ENCODE measurements at places on chromosomes 1 and 21.

- DNase-seq, result no peak
These were observed 930 bp downstream of the CDC14A start for GRCh38 chr1:100353071-100353801.

- DNase-seq, result no peak
These were observed 83.3 kb downstream of the FBXO2 start for GRCh38 chr1:11570821-11571380.

DNA sequence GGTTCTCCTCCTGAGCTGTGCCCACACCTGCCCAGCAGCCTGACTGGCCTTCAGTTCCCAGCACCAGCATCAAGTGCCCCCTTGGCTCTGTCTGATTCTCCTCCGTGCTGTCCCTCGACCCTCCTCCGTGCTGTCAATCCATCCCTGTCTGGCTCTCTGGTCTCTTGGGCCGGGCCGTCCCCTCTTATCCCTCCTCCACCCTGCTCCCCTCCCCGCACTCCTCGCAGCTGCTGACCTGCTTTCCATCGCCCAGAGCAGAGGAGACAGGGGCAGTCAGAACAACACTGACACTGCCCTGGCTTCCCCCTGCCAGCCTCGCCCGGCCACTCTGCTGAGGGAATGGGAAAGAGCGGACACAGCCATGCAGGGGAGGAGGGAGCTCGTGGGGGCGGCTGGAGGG, 267.4 kb downstream of the CAMTA1 start:
- DNase-seq, result no peak

- DNase-seq, result no peak
These were observed 21.4 kb downstream of the CNST start for GRCh38 chr1:246587606-246588005.

DNA sequence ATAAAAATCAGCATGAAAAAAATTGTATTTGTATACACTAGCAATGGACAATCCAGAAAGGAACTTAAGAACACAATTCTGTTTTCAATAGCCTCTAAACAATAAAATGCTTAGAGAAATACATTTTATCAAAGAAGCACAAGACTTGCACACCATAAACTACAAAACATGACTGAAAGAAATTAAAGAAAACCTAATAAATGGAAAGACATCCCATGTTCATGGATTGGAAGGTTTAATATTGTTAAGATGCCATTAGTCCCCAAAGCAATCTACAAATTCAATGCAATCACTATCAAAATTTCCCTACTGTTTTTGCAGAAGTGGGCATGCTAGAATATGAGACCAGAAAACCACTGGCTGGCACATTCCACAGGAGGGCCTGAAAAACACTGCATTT, 49.4 kb downstream of the PRSS38 start:
- DNase-seq, result no peak

- DNase-seq, result no peak
These were observed 307.6 kb upstream of the PLXNA2 start for GRCh38 chr1:208551633-208552320.

- no peak for DNase-seq
These were observed 189.9 kb downstream of the ZC3H11B start for GRCh38 chr1:219422811-219423598.

- no peak for DNase-seq
These were observed 35.0 kb downstream of the ENAH start for GRCh38 chr1:225617956-225618355.

GRCh38 chr1:187070076-187070475, 241.3 kb downstream of the PLA2G4A start:
- DNase-seq, result no peak

DNA sequence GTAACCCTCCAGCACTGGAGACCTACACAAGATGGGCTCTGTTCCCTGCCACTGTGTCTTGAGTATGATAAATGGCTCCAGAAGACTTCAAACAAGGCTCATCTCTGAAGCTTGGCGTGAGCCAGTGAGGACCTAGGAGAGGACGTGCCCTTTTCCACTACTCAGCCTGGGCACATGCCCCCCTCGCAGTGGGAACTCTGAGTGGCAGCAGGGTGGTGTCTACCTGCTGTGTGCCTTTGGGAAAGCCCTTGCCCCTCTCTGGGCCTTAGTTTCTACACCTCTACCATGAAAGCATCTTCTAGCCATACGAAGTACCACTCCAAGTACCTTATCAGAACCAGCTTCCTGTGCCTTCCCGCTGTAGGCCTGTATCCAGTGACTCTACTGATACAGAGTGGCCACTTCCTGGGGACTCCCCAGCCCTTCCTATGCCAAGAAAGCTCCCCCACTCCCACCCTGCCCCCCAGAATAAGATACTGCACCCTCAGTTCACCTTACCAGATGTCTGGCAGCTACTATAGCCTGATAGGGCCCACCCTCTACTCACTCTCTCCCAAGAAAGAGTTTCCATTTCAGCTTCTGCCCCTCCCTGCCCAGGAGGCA, 3.1 kb upstream of the MOB3C start:
- no peak for DNase-seq

DNA sequence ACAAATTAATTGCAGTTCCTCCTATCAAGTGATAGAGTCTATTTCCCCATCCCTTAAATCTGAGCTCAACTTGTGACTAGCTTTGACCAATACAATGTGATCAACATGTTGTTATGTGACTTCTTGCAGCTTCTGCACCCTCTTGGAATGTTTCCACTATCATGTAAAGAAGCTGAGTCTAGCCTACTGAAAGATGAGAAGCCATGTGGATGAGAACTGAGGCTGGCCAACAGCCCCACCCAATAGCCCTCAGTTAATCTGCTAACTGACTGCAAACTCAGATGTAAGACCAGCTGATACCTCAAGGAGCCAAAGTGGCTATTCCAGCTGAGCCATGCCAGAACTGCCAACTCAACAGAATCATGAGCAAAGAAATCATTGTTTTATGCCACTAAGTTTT, 44.0 kb downstream of the LYST start:
- DNase-seq, result no peak

- DNase-seq, result no peak
These were observed 162.8 kb downstream of the ATP6V1G3 start for GRCh38 chr1:198377702-198378101.

DNA sequence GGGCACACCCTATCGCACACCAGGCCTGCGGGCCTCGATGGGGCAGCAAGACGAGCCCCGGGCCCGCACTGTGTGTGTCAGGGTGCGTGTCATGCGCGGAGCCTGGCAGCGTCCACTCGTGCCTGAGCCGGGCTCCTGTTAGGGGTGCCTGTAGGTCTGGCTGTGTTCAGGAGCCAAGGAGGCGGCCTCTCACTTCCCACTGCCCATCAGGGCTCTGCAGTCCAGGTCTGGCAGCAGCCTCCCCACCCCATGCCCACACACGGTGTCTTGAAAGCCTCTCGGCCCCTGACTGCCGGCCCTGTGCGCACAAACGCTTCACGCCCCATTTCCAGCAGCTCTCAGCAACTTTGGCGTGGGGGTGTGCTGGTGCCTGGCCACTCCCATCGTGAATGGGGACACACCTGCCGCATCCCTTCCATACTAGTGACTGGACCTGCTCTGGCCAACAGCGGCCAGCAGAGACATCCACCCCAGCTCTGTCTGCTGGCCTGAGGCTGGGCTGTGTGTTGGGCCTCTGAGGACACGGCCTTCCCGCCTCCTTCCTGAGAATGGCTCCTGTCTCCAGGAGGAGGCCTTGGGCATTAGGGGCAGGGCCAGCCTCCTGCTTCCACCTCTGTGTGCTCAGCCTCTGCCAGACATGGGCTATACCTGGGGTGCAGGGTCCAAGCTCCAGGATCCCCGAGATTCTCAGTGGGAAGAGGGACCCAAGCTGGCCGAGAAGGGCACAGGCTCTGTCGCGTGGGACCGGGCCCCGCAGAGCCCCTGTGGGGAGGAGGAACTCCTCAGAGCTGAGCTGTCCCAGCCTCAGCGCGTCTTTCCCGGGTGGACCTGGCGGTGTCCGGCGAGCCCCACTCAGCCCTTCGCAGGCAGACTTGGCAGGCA, 41.8 kb upstream of the ACTRT2 start:
- DNase-seq, result no peak

DNA sequence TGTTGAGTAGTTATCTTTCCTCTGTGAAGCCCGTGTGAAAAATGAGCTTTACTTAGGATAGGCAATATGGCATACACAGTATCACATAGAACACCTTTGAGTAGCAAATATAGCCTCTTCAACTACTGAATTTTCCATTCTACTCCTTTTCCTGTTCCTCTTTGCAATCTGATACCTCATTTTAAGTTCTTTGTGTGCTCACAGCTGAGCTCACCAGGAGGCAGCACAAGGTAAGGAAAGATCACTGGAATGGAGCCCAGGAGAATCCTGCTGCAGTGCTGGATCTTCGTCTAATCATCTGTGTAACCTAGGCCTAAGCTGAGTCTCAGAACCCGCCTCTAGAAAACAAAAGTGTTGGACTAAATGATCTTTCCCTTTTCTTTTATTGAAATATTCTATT, 171.0 kb downstream of the LRRC40 start:
- DNase-seq, result peak; percentile 30

DNA sequence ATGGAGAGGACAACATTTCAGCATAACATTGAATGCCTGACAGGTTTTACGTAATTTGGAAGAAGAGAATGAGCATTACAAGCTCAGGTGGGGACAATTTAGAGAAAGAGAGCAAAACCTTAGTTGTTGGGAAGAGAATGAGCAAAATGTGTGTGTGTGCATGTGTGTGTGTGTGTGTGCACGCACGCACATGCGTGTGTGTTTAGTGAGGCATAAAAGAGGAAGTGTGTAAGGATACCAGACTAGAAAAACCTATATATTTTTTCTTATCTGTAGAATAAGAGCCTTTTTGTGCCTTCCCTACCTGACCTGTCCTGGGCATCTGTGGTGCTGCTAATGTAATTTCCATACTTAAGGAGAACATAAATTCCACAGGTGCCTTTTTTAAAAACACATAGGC, 99.0 kb upstream of the PLXNA2 start:
- no peak for DNase-seq

- DNase-seq, result no peak
These were observed 19.4 kb downstream of the CTXND2 start for GRCh38 chr1:150906329-150906728.

DNA sequence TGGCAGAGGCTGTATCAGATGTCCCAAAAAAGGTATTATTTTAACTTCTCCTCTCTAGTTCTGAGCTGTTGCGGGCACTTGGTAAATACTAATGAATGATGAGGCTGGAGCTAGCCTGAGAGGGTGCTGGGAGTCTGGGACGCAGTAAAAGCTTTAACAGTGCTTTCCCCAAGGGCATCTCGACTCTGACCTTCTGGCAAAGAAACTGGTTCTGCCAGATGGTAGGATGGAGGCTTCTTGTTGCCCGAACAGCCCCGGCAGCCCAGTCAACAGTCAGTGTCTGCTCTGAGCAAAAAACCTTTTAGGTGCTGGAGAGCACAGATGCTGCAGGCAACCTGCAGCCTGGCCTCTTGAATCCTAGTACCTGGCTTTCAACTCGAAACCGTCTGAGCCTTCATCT, 2.5 kb upstream of the PNRC2 start:
- no peak for DNase-seq

DNA sequence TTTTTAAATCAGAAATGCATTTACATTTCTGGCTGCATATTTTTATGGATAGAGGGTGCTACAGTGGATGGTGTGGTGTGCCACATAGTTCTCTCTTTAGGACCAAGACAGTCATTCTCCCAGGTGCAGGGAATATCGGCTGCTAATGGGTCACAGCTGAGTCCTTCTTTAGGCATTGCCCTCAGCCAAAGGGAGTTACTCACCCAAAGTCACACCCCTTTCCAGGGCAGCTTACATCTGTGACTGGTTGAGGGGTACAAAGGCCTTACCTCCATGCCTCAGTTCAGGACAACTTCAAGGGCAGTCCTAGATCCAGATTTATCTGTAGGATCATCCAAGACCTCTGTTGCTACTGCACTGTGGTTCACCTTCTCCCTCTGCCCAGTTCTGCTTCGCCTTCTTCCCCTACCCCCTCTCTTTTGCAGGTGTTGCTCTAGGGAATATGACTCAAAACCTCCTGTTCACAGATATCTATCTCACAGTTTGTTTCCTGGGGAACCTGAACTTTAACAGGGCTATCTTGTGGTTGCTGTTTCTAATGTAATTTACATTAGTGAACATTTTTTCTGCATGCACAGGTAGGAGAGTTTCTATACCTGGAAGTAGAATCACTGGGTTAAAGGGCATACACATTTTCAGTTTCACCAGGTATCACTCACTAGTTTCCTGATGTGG, 413.9 kb downstream of the RPS6KC1 start:
- DNase-seq, result no peak

DNA sequence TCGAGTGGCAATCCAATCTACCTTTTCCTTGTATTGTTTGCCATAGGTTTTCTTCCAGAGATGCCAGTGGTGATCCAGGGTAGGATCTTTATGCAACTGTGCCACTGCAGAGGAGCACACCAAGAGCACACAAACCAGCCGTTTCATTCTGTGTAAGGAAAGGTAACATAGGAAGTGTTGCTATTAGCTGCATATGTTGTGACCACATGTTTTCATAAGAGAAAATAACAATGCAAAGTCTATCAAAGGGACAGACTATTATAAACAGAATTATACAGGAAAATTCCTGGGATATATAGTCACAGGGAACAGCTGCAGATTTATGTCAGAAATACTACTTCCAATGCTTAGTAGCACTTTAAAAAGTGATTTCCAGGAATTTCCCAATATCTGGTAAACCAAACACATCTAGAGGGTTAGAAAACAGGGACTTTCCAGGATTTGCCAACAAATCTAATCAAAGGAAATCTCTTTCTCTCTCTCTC, 919 bp downstream of the CTSS start:
- DNase-seq, result peak; percentile 37

DNA sequence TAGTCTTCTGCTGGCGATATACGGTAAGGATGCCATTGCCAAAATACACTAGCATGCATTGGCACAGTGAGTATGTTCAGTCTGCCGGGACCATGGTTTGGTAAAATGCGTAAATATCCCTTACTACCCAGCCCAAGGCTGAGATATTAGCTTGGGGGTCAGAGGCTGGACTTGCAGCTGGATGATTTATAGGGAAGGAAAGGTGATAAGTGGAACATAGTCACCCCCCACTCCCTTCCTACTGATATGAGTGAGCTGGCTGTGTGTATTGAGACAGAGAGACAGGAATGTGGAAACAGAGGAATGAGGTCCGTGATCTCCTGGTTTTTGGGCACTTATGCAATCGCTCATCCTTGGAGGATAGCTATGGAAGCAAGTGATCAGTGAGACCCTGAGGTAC, 642.8 kb downstream of the KCNT2 start:
- no peak for DNase-seq

- DNase-seq, result no peak
These were observed 18.5 kb downstream of the TCP10L start for GRCh38 chr21:32566741-32567389.

DNA sequence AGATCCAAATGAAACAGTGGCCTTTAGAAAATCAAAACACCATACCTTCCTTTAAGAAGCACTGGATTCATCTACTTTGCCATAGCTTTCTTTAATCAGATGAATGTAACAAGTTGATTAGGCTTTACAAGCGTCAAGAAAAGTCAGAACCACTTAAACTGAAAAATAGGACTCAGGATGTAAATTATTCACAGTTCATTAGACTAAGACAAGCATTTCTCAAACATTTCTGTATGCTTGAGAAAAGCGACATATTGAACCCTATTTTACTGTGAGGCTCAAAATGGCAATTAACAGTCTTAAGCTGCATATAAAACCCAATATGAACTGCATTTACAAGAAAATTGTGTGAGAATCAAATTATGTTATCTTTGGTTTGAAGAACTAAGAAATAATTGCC, 256.7 kb upstream of the SNX7 start:
- no peak for DNase-seq
